Cerebellar nuclear complex (tissue), 1 donor: ENCODE measurements at places on chromosomes 16 and 17.
A peak's percentile ranks its signal among the peaks of the same experiment; 100 is the strongest.

GRCh38 chr16:86635176-86635876 lies 57.0 kb downstream of the FOXL1 start:
- no peak for DNase-seq

- DNase-seq: no peak
Observed at GRCh38 chr17:77571155-77571981, 387.1 kb upstream of the TNRC6C start.

DNA sequence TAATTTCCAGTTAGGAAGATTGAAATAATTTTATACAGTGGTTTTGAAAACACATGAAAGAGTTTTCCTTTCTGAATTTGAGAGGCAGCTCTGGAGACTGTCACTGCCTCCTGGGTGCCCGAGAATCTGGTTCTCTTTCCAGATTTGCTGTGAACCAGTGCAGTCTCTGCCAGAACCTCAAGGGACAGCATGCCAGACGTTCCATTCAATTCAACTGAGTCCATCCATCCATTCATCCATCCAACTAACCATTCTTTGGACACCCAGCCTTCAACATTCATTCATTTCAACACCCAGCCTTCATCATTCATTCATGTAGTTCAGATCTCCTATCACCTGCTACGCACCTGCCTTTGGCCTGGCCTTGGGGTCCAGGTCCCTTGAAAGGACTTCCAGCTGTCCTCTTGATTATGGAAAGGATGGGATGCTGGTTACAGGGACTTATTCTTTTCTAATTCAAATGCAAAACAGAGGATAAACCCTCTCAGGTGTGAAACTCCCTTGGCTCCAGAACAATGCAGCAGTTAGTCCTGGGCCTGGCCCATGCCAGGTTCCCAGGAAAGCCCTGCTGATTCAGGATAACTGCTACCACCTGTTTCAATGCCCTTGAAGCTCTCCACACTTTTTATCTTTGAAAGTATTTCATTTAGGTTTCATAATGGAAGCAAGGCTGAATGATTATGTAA lies 68.7 kb downstream of the WSCD1 start:
- DNase-seq: peak; percentile 51

- no peak for DNase-seq
Observed at GRCh38 chr16:80717611-80718010, 86.8 kb downstream of the CDYL2 start.
